ENCODE measurements at places on chromosomes 7 and 10.

- no peak for DNase-seq
These were observed 4.0 kb upstream of the AQP1 start for GRCh38 chr7:30907527-30908267.

DNA sequence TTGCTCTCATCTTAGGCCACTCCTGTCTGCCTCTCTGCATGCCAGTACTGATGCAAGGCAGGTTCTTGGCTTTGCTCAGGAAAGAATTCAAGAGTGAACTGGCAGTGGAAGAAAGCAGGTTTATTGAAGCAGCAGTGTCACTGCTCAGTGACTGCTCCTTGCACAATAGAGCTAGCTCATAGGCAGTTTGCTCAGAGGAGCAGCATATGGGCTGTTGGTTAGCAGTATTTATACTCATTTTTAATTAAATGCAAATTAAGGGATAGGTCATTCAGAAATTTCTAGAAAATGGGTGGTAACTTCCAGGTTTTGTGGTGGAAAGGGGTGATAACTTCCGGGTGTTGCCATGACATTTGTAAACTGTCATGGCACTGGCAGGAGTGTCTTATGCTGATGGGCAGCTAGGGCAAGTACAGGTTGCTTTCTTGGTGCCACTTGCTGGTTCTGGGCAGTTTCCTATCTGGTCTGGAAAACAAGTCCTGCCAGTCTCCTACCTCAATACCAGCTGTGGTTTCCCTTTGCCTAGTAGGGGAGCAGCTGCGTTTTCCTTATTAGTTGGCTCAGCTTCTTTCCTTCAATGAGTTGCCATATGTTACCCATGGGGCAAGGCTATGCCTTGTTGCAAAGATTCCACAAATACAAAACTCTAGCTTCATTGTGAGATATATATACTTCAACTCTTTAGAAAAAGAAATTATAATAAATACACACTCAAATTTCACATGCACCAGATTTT is 64.8 kb upstream of the CALD1 start:
- no peak for DNase-seq

DNA sequence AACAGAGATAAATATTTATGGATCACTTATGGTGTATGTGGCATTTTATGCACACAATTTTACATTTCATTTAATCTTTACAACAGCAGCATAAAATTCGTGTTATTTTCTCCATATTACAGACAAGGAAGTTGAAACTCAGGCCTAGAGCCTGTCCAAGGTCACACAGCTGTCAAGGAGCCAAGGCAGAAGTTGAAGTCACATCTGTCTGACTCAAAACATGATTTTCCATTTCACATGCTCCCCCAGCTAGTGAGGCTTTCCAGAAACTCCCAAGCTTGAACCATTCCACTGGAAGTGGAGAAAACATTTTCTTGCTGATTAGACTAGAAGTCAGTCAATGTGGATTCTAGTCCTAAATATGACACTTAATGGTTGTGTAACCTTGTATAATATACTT is 110.5 kb downstream of the HECTD2 start:
- DNase-seq, result no peak

DNA sequence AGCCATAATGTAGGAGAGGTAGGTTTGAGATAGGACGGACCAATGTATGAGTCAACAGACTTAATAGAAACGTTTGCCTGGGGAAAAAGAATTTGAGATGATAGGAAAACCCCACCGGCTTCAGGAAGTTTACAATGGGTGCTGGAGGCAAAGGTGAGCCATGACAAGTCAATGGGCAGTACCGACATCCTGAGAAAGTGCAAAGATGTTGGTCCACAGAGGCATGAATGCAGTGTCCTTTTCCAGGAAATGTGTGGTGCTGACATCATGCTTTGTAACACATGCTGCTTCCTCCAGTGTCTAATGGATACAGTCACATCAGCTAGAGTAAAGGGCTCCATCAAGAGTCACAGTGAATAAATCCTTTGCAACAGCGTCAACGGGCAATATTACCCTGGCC is 533.6 kb downstream of the INHBA start:
- no peak for DNase-seq

GRCh38 chr10:102593074-102593803 is 51.0 kb upstream of the TRIM8 start:
- no peak for DNase-seq

DNA sequence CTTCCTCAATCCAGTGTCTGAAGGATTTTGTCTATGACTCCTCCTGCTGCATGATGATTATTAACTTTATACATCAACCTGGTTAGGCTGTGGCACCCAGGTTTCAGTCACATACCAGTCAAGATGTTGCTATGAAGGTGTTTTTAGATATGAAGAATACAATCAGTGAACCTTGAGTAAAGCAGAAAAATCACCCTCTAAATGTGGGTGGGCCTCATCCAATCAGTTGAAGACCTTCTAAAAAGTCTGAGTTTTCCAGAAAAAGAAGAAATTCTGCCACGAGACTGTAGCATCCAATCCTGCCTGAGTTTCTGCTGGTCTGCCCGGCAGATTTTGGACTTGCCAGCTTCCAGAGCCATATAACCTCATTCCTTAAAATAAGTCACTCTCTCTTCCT is 126.1 kb upstream of the FRMD4A start:
- no peak for DNase-seq

DNA sequence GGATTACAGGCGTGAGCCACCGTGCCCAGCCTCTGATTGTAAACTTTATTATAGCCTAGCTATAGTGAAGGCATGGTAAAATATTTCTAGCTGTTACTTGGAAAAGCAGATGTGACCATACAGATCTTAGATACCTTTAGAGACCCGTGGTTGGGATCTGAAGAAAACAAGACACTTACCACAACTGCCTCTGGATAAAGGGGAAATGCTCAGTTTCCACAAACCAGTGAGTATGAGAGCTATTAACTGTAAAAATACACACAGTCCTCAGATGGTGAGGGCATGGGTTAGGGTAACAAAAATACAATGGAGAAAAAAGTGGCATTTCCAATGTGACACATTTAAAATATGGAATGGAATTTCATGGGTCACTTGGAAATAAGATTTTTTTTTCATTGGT is 63.0 kb downstream of the ZNF438 start:
- DNase-seq, result no peak
